ENCODE measurements at places on chromosomes 3 and 15.

GRCh38 chr15:38883987-38884386 is 319.4 kb upstream of the RASGRP1 start:
- no peak for DNase-seq

GRCh38 chr3:79236496-79236895 is 531.3 kb downstream of the ROBO1 start:
- DNase-seq: no peak

DNA sequence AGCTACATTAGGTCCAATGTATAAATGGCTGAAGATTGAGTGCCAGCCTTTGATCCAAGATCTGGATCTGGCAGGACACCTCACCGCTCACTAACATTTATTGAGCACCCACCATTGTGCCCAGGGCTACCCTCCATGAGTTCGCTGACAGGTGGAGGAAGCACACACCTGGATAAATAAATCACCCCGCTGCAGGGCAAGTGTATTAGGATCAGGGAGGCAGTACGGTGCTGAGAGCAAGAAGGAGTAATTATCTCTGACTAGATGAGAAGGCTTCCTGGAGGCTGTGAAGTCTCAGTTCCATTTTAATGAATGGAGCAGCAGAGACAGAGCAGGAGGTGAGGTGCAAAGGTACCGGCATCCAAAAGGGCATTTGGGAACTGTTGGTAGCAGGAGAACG is 104.1 kb downstream of the LIPC start:
- no peak for DNase-seq

DNA sequence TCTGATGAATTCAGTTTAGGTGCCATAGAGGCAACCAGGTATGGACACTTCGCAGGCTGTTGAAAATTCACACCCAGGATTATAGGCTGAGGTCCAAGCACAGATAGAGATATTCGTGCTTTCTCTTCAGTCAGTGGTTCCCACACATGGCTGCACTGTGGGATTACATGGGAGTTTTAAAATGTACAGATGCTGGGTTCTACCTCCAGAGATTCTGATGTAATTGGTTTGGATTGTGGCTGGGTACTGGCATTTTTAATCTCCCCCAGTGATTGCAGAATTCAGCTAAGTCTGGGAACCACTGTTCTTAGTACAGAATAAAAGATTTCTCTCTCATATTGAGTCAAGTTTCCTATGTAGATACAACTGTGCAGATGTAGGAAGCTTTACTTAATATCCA is 91.6 kb downstream of the FOXB1 start:
- no peak for DNase-seq

DNA sequence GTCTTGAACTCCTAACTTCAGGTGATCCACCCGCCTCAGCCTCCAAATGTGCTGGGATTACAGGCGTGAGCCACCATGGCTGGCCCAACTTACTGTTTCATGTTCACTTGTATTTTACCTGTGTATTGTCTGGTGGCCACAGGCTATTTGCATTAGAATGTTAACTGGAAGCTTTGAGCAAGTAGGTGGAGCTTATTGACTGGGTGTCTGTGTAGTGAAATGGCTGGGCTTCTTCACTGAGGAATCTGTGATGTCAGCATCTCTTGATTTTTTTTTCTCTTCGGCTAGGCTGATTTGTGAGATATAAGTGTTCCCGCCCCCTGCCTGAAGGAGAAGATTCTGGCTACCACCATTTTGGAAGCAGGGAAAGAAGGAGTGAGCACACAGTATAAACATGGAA is 237.8 kb upstream of the PEX5L start:
- DNase-seq: no peak

DNA sequence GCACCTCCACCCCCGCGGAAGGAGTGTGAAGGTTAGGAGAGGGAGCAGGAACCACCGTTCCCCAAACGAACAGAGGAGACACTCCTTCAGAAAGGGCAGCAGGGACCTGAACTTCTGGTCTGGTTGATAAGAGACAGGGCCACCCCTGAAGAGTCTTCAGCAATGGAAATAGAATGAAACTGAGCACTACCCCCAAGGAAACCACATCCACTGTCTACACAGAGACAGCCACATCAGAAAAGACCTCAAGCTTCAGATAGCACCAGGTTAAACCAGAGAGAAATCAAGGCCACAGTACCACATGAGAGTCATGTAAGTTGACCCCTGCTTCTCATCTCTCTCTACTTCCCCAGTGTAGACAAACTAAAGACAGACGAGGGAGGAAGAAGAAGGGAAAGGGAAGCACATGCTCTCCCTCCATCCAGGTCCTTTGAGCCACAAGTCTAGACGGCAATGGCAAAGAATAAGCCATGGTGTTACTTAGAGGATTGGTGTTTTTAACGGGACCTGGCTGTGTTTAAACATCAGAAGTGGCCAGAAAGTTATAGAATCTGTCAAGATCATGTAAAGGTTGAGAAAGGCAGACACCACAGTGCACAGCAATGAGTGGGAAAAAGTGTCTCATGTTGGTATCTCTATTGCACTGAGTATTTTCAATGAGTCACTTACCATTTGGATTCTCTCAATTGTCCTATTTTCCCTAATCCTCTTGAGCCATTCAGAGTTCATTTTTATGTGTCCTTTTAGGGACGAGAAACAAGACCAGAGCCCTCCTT is 31.4 kb upstream of the CTNNB1 start:
- DNase-seq: no peak

- no peak for DNase-seq
Observed at GRCh38 chr15:67781907-67782690, 43.2 kb upstream of the SKOR1 start.

DNA sequence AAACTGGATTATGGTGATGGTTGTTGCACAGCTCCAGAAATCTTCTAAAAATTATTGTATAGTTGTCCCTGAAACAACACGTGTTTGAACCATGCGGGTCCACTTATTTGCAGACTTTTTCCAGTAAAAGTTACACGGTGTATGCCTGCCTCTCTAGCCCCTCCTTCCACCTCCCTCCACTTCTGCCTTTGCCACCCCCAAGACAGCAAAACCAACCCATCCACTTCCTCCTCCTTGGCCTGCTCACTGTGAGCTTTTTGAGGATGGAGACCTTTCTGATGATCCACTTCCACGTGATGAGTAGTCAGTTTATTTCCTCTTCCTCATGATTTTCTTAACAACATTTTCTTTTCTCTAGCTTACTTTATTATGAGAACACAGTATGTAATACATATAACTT is 5.4 kb downstream of the CYFIP1 start:
- no peak for DNase-seq

- DNase-seq: no peak
Observed at GRCh38 chr3:11300970-11301369, 28.8 kb downstream of the ATG7 start.

DNA sequence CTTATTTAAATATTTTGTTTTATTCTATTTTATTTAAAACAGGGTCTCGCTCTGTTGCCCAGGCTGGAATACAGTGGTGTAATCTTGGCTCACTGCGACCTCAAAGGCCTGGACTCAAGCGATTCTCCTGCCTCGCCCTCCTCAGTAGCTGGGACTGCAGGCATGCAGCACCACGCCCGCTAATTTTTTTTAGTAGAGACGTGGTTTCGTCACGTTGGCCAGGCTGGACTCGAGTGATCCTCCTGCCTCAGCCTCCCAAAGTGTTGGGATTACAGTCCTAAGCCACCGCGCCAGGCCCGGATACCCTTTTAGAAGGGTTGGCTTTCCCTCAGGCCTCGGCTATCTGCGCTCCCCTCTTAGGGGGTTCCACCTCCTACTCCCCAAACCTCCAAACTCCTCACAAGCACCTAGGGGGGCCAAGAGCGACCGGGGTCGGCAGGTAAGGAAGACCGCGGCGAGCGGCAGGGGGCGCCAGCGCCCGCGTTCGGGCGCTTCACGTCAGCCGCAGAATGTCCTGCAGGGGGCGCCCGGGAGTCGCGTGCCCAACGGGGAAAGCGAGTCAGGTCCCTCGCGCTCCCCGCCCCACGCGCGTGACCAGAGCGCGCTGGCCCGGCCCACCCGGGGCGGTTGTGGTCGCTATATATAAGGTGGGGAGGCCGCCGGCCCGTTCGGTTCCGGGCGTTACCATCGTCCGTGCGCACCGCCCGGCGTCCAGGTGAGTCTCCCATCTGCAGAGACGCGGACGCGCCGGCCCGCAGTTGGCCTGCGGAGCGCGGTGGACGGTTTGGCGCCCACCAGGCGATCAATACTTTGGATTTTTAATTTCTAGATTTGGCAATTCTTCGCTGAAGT is 51.8 kb upstream of the GATM start:
- DNase-seq: peak; percentile 25

DNA sequence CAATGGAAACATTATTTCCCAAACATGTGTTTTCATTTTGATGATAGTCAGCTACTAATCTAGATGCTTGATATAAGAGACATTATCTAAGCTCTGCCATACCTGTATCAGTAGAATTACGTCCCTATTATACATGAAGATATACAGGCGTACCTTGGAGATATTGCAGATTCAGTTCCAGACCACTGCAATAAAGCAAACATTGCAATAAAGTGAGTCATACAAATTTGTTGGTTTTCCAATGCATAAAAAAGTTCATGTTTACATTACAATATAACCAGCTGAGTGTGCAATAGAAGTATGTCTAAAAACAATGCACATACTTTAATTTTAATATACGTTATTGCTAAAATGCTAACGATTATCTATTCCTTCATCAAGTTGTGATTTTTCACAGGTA is 236.0 kb upstream of the ZNF717 start:
- DNase-seq: no peak

Measured in GOT3 (cell line).